ENCODE measurements at places on chromosomes 5 and 9. TPM values are rescaled to one million over a fixed set of nuclear protein-coding genes. Genes with fewer than 3 reads are reported as not detected.
A peak's percentile ranks its signal among the peaks of the same experiment; 100 is the strongest.

The RNF208 gene
- 9.1 TPM for total RNA-seq

The WDR38 gene
- not detected for total RNA-seq

- no peak for DNase-seq
Observed at GRCh38 chr5:149881069-149881622, 63.4 kb downstream of the PDE6A start.

DNA sequence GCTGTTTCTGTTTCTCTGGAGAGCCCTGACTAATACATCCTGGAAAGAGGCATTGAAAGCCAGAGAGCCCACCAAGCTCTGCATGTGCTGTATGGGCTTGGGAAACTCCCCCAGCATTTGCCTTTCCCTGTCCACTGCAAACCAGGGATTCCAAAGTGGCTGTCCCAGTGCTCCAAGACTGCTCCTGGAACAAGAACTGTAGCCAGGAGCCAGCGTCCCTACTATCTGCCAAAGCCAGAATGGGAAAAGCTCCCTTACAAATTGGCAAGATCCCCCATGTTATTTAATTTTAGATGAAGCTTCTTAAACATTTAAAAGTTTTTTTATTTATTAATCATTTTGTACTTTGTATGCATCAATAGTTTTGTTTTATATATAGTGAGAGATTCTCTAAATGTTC, 263.2 kb downstream of the GABRB2 start:
- DNase-seq = no peak

The CTSV gene
- total RNA-seq = 0.17 TPM

The ANKRD20A1 gene
- total RNA-seq = 0.93 TPM

DNA sequence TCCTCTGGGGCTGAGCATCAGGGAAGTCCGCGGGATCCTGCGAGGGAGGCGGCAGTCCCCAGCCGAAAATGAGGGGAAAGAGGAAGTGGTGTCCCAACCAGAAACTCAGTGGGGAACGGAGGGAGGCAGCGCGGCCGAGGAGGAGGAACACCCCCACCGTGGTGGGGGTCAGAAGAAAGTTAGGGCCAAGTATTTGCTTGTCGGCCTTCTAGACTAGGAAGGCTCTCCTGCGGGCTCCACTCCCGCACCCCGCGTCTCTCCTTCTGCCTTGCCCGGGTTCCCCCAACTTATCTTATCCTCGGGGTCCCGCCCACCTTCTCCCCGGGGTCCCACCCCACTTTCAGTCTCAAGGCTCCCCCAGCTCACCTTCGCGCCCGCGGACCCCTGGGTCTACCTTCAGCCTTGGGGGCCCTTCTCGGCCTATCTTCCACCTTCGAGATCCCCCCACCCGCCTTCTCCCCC, 557 bp upstream of the PHF2 start:
- peak; percentile 77 for DNase-seq

DNA sequence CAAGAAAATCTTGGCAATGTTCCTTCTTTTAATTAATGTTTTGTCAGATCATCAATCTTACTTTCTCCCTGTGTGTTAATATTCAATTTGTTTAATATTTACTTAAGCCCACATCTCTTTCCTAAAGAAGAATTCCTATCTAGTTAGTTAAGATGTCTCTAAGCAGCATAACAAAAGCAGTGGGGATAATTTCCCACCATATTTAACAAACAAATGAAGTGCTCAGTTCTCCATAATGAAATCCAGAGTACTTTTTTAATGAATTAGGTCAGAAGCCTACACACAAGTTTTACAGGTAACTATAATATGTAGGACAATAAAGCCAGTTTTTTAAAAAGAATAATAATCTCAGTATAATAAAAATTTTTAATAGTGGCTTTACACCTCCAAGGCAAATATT, 1918.8 kb downstream of the EFNA5 start:
- DNase-seq = no peak
